CD4-positive, alpha-beta T cell (primary cell): ENCODE measurements at places on chromosomes 7 and 10. TPM values are rescaled to one million over a fixed set of nuclear protein-coding genes. Genes with fewer than 3 reads are reported as not detected.

DNA sequence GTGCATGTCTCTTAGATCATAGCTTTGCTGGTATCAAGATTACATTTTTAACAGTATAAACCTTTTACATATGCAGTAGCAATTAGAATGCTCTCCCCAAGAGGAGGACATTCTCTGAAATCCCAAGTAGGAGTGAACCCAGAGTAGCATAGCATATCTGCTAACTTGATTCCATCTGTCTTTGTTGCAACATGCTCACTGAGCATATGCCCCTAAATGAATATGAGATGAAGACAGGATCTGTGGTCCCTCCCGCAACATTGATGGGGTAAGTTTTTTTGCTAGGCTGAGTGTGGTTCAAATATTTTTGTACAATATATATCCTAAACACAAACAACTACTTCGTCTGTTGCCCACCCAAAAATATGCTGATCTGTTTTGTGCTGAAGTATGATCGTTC, 534.2 kb upstream of the C7orf33 start:
- no peak for DNase-seq

The CPVL gene
- 4.5 TPM for total RNA-seq

The NOLC1 gene
- total RNA-seq = 34.2 TPM

GRCh38 chr10:20221356-20221755, 405.1 kb downstream of the PLXDC2 start:
- DNase-seq = no peak

The DNAJB9 gene
- 66.5 TPM for total RNA-seq

DNA sequence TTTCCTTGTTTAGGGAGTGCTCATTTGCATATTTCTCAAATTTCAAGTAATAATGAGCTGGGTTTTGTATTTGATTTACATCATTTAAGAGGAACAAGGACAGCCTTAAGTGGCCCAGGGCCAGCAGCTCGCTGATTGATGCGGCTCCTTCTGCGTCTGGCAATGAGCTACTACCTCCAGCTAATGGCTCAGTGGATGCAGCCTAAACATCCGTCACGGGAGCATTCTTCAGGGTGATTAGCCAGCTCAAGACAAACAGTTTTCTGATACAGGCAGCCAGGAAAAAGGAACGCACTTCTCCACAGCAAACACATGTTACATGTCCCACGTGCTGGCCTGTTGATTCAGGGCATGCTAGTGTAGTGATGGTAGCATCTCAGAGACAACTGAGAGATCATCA, 169.3 kb upstream of the TCERG1L start:
- DNase-seq = no peak

DNA sequence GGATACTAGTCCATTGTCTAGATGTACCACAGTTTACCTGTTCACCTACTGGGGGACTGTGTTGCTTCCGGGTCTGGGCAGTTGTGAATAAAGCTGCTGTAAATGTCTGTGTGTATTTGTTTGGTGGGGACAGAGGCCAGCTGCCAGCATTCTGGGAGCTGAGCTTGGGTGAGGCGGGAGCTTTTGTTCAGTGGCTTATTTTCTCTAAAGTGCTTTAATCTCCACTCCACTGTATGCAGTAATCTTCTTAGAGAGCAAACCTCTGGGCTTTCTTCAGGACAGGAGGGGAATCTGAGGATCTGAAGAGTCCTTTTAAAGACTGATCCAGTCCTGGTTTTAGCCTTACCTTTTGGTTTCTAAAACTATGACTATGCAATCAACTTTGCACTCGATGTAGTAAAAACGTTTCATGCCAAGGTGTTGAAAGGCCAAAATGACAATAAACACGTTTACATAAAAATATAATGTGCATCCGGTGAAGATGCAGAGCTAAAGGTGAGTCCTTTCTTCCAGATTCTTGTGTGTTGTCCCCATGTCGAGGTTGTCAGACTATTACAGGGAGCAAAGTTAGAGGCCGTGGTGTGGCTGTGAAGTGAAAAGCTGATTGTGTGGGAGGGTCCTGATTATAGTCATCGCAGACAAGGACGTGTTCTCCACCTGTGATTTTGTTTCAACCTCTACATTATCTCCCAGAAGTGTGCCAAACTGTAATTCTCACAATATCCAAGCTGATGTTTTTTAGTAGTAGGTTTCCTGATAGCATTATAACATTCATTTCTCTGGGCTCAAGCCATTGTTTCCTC, 279.8 kb downstream of the CAMK1D start:
- no peak for DNase-seq

DNA sequence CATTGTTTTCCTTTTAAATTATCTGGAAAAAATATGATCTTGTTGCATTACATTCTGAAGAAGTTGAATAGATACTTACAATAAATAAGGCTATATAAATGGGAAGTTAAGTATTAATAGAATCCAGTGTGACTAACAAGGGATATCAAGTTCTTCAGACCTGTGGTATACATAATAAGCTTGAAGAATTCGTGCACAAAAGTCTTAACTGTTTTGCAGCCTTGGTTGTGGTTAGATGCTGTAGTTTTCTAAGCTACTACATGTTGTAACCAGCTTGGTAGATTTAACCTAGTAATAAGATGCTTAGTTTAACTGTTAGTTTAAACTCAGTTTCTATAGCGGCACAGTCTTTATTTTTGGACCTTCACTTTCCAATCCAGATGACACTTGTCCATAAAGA, 106.2 kb upstream of the GLCCI1 start:
- no peak for DNase-seq

GRCh38 chr7:117008886-117009531, 55.7 kb downstream of the ST7 start:
- peak; percentile 60 for DNase-seq

The RAPGEF5 gene
- total RNA-seq = 0.17 TPM

The ANKRD30A gene
- total RNA-seq = not detected

DNA sequence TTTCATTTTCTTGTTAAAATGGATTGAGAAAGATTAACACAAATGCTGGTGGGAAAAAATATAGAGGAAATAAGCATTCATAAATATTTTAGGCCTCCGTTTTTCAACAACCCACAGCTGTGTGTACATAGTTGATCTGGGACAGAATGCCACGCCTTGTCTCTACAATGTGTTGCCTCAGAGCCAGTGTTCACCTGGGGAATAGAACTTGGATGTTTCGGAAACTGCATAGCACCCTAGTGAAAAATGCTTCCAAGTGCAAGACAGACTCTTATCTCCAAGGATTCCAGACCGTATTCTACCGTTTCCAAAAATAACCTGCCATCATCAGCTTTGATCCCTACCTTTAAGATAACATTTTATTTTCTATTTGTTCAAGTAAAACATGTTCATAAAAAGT, 260.9 kb downstream of the SDK1 start:
- DNase-seq = no peak

- no peak for DNase-seq
Observed at GRCh38 chr10:119691726-119692125, 34.1 kb upstream of the INPP5F start.

DNA sequence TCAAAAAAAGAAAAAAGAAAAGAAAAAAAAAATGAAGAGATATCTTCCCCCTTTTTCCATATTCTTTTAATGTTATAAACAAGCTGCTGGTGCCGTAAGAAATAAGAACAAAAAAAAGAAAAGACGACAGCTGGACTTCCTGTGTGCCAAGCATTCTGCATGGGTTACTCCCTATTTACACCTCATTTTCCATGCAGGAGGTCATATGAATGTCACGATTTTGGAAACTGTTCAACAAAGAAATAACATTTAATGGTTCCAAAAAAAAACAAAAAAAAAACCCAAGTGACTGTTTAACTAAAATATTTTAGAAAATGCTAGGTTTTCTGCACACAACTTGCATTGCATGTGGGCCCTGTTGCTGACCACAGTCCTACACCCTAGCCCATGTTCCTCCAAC, 159.3 kb downstream of the TNS3 start:
- DNase-seq = no peak

DNA sequence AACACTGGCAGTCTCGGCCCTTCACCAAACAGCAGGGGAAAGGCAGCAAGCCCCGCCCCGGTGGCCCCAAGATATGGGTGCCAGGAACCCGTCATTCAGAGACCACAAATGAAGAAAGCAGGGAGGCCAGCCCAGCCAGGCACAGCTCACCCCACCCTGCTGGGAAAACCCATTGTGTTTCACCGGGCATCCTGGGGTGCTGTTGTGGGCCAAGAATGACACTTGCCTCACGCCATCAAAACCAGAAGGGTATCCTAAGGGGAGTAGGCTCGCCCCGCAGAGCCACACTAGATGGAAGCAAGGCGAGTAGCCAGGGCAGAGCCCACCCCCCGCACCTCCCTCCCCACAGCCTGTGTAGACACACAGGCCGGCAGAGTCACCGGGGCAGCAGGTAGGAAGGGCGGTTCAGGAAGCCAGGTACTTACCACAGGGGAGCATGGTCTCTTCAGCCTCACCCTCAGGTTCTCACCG, 72.5 kb upstream of the KCNMA1 start:
- no peak for DNase-seq

DNA sequence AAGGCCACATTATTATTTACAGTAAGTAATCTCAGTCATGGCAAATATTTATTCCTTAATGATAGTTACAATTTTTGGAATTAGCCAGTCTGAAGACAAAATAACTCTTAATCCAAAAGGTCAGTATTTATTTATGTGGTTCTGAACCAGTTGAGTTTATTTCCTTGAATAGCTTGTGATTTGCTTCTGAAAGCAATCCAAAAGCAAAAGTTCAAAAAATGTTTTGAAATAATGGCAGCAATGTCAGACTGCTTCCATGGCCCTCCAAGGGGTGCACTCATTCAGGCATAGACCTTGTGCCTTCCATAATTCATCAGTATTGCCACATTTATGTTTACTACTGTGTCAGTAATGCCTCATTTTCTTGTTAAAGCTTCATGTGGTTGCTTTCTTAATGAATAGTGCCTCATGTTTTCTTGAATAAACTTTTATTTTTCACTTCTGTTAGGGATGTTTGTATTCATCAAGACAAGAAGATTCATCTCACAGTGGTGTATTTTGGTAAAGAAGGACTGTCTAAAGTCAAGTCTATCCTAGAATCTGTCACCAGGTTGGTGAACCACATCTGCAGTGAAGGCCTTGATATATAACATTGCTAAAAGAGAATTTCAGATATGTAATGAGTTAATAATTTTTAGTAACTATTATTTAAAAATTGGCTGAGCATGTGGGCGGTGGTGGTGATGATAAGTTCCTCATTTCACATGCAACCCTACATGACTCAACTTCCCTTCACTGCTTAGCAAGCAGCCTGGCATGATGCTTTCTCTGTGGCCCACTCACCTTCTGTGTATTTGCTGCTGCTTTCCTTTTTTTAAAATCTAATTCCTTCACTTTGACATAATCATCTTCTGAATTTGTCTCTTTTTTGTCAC, 22.0 kb downstream of the CSGALNACT2 start:
- no peak for DNase-seq

DNA sequence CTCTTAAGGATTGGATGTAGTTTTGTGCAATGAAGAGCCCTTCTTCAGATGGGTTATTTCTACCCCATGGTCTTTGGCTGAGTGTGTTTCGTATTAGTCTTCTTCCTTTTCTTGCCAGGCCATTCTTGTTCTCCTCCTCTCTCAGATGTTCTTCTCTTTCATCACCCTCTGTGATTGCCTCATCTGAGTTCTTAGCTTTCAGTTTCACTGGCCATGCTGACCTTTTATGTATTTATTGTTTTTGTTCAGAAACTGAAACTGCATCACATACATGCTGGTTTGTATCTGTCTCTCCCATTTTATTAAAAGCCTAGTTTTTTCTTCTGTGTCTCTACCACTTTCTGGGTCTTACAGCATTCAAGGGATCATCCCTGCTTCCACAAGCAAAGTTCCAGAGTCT, 21.7 kb upstream of the PCGF5 start:
- no peak for DNase-seq

GRCh38 chr10:49700997-49701396, 21.5 kb downstream of the C10orf53 start:
- DNase-seq = no peak

The FAM3C gene
- 7.9 TPM for total RNA-seq

The HMX3 gene
- total RNA-seq = 0.34 TPM

DNA sequence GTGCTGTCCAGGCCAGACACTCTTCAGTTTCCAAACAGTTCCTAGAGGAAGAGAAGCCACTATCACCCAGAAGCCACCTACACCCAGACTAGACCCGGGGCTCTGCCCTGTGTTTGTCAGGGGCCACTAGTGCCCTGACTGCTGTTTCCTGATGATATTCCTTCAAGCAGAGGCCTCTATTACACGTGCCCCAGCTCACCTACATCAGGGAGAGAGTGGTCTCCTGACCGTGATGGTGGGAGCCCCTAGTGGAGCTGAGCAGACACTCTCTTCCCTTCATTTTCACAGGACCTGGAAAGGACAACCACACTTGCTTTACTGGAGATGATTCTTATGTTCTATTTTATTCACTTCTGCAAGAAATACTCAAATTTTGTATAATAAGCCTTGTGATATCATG, 9.2 kb downstream of the ZNF394 start:
- DNase-seq = no peak

DNA sequence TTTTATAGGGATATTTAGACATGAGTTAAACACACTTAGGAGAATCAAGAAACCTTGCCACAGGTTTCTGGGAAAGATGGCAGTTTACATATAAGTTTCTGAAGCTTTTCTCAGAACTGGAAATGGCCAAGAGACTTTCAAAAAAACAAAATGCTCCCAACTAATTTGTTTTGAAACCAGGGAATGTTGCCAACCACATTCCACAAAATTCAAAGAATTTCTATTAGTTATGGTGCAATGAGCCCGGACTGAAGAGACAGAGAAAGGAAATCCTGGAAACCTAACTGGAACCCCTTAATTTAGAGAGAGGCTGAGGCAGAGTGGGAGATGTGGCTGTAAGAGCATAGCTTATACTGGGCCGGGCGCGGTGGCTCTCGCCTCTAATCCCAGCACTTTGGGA, 128.5 kb downstream of the PTEN start:
- no peak for DNase-seq

GRCh38 chr10:43978091-43978490, 329.4 kb upstream of the ZNF32 start:
- DNase-seq = no peak

The BNIP3 gene
- 23.6 TPM for total RNA-seq

The LRRTM3 gene
- not detected for total RNA-seq

The BTRC gene
- total RNA-seq = 13.2 TPM

DNA sequence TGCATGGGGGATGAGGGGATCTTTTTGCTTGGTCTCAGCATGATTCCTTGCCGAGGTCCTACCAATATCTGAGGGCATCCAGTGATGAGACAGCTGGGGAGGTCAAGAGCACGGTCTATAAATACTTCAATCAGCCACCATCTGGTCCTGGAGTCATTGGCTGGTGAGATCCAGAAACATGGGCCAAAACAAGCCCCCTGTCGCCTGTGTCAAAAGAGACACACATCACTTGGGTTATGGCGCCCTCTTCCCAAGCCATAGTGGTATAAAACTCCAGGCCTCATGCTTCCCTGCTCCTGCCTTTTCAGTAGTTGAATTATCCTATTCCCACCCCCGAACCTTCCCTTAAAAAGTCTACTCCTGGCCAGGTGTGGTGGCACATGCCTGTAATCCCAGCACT, 60.9 kb downstream of the SLC35B4 start:
- no peak for DNase-seq
